Stimulated activated naive CD8-positive, alpha-beta T cell treated with anti-CD3 and anti-CD28 coated beads, Interleukin-15, Interleukin-2, amounts not matched to agents 100 U/mL and 50 U/mL, for 24 hours (primary cell): ENCODE measurements at places on chromosomes 4 and X.

DNA sequence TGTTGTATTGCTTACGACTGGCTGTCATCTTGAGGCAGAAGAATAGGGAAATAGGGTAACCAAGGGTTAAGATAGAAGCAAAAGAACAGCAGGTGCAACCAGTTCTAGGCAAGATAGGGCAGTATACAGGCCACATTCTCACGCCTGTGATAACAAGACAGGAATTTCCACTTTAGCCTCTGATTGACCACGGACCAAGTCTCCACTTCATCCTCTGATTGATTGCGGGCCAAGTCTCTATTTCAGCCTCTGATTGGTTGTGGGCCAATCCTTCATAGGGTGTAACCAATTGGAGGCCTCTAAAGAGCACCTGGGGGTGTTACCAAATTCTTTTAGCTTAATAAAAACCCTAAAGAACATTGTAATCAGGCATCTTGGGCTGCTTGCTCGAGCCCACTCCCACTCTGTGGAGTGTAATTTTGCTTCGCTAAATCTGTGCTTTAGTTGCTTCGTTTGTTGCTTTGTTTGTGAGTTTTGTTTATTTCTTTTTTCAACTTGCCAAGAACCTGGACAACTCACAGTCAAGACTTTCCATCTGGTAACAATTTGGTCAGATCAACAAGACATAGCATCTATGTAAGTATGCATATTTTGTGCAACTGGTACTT, 8.7 kb upstream of the TBC1D9 start:
- DNase-seq, result no peak

DNA sequence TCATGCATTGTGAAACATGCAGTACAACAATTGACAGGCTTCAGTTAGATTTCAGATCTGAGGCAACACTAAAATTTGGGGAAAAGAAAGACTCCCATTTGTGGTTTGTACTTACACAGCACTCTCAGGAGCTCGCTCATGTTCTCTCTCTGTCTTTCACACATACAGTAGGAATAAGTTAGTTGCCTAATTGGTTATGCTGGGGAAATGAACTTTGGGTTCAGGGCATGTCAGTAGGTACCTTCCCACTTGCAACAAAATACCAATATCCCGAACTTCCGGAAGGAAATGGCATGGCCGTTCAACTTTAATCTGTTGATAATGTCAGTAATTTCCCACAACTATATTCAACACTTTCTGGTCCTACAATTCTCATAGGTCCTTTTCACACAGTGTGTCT, 218.4 kb downstream of the RELL1 start:
- DNase-seq, result no peak

DNA sequence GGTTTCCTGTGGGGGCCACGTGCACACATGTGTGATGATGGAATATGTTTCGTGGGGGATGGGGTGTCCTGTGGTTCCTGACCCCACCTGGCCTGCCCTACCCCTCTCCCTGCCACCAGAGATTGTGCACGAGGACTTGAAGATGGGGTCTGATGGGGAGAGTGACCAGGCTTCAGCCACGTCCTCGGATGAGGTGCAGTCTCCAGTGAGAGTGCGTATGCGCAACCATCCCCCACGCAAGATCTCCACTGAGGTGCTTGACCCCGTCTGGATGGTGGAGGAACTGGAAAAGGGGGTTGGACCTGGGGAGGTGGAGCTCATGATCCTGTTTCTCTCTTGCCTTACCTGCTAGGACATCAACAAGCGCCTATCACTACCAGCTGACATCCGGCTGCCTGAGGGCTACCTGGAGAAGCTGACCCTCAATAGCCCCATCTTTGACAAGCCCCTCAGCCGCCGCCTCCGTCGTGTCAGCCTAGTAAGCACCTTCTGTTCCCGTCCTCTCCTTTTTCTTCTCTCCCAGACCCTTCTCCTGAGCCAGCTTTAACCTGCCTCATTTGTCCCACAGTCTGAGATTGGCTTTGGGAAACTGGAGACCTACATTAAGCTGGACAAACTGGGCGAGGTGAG, 5.9 kb downstream of the CDK16 start:
- no peak for DNase-seq

DNA sequence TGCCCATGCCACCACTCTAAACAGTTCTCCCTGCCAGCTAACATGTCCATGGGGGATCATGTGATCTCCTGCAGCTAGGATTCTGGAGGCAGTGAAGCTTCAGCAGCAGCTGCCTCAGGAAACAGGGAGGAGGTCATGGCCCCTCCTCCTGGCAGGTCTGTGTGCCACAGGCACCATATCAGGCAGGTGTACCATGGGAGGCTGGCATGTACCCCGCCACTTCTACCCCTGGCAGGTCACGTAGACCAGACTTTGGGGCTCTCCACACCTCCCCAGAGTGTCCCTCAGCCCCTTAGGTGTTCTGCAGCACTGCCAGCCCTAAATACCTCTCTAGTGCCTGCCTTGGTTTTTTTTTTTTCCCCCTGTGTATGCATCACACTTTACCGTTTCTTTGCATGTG, 110.5 kb upstream of the FAM47C start:
- no peak for DNase-seq

GRCh38 chrX:17488036-17488435, 113.0 kb downstream of the NHS start:
- no peak for DNase-seq

GRCh38 chr4:147560625-147561024, 56.6 kb upstream of the TMEM184C start:
- DNase-seq, result no peak

DNA sequence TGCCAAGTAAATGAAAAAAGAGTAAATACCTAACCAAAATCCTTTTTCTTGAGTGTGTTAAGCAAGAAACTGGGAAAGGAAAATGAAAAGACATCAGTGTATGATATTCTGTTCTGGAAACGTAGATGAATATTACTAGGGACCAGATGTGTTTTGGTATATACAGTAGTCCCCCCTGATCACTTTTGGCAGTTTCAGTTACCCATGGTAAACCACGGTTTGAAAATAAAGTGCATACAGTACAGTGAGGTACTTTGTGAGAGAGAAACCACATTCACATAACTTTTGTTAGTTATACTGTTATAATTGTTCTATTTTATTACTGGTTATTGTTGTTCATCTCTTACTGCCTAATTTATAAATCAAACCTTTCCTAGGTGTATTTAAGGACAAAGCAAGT, 250.9 kb downstream of the TENM3 start:
- no peak for DNase-seq

DNA sequence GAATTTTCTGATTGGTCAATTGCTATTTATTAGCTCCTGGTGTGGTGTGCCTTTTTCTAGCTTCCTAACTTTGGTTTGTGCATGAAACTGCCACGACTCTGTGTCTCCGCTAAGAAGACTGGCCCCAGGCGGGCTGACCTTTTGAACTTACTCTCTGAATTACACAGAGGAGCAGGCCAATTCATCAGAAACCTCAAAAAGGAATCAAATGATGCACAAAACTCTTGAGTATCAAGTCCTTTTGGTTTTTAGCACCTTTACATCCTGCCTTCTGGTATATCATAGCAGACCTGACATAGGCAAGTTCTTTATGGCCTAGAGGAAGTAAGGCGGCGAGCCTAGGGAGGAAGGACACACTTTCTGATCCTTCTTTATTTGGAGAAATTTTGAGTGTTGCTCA, 17.6 kb downstream of the TKTL1 start:
- DNase-seq, result peak; percentile 41

GRCh38 chr4:18578307-18578706, 556.8 kb upstream of the LCORL start:
- DNase-seq, result no peak

- DNase-seq, result no peak
Observed at GRCh38 chr4:123031664-123032063, 109.3 kb upstream of the NUDT6 start.

DNA sequence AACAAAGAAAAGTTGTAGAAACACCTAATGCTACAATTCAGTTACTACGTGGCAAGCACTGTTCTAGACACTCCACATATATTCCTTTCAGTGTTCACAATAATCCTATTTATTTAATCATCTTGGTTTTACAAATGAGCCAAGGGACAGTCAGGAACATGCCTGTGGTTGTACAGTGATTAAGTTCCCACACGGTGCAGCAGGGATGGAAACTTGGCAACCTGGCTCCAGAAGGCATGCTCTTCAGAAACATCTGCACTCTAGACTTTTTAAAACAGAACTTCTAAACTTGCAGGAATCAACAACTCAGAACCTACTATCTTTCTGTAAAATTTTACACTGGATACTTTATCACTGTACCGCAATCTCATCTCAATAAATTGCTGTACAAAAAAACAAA, 32.1 kb downstream of the TAPT1 start:
- DNase-seq, result no peak

DNA sequence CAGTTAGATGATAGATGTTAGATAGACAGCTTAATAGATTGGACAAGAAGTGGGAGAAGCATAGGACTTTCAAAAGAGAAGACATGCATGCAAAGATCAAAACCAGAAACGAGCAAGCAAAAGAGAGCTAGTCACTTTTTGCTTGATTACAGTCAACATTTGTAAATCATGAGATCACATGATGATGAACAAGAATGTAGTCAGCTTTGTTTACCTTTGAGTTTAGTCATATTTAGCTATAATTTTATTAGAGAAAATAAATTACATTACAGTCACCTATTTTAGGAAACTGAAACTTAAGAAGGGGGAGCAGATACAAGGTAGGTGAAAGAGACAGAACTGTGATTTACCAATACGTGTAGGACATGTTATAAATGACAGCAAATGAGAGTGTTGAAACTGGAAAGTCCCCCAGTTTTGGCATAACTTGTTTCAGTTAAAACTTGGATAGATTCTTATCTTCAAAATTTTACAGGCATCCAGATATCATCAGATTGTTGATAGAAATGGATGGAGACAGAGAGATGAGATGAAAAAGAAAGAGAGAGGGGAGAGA, 1083.1 kb upstream of the PCDH10 start:
- no peak for DNase-seq

DNA sequence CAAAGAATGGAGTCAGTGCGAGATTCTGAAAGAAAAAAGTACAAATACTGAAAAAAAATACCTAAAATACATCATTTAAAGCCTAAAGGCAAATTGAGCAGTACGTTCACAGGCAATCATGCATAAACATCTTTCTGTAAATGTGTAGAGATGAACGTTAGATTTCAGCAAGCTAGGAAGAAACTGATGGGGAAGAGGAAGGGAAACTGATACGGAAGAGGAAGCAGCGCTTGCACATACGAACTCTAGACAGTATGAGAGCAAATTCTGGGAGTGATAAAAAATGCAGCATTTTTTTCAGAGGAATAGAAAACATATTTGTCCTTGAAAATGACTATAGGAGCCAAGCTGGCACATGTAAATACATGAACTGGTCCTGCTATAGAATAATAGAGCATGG, 9.4 kb downstream of the ANKRD50 start:
- no peak for DNase-seq

- no peak for DNase-seq
Observed at GRCh38 chrX:1529328-1529727, 7.7 kb downstream of the P2RY8 start.

GRCh38 chrX:3713937-3714434, 537 bp upstream of the PRKX start:
- DNase-seq, result peak; percentile 12

DNA sequence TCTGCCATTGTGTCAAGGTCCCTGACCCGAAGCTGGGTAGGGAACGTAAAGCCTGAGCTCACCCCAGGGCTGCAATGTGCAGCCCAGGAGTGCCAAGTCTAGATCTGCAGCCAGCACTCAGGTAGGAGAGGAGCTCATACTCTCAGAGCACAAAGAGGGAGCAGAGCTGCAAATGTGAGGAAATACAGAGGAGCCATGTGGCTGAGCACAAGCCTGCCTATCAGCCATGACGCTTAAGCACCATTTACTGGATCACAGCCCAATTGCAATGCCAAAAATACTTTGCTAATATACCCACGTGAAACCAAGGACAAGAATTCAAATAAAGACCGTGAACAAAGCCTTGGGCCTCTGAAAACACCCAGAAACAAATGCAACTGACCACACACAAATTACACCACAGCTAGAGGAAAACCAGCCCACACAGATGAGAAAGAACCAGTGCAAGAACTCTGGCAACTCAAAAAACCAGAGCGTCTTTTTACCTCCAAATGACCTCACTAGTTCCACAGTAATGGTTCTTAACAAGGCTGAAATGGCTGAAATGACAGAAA, 69.0 kb upstream of the HPF1 start:
- DNase-seq, result no peak

DNA sequence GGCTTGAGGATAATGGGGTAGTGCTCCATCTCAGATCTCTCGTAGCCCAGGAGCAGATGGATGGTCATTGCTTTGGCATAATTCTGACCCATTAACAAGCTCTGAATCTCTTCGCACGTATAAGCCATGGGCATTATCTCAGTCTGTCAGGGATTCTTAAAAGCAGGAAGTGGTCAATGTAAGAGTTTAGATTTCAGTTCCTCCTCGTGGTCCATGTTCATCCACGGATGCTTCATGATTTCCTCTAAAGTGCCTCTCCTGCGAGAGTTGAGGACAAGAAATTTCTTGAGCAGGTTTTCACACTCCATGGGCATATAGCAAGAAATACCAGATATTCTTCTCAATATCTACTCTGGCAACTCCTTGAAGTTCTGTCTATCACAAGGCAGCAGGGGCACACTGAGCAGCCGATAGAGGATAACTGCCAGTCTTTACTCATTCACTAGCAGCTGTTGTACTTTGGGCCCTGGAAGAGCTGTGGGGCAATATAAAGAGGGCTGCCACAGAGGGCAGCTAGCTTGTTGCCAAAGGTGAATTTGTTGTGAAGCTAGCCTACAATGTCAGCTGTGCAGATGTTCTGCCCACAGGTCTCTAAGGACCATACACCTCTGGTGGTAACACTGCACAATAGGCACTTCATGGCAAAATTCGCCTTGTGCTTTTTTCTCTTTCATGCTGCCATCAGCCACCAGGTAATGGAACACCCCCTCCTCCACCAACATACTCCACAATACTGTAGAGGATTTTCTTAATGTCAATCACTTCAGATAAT, 52.0 kb upstream of the WDR17 start:
- no peak for DNase-seq

DNA sequence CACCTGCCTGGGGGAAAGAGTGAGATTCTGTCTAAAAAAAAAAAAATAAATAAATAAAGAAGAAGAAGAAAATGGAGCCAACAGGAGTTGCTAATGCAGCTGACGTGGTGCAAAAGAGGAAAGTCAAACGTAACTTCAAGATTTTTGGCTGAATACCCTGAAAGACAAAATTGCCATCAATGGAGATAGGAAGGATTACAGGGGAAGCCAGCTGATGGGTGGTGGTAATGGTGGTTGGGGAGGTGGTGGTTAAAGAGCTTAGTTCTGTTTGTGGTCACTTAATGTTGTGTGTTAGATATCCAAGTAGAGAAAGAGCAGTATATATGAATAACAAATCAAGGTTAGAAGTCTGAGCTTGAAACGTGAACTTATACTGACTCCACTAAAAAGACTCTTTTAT, 225.4 kb downstream of the ARHGAP24 start:
- no peak for DNase-seq

DNA sequence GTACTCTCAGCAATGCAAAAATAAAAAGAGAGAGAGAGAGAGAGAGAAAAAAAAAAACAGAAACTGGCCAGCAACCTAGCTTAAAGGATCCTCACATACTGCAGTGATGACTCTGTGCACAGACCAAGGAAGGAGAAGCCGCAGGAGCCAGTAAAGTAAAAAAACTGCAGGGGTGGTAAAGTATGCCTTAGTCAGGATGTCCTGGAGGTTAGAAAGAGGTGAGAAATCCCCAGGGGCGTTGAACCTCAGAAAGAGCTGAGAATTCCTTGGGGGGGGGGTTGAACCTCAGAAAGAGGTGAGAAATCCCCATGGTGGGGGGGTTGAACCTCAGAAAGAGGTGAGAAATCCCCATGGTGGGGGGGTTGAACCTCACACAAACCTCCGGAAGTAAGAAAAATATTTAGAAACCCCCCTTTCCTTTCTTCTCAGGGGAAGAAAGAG, 48.0 kb downstream of the MAGEA9 start:
- DNase-seq, result peak; percentile 31
